H1 (cell line): ENCODE measurements at places on chromosomes 13 and 19.

- no peaks in the 10 kb centered on the region for H3K27me3 ChIP-seq
- no peaks in the 10 kb centered on the region for H3K36me3 ChIP-seq
- no peak overlapping the region for H3K27ac ChIP-seq
- DNase-seq: no peak
Measured at GRCh38 chr13:39881887-39882286, 226.4 kb downstream of the COG6 start.

- H3K27ac ChIP-seq: peak overlapping the region; percentile 78
- DNase-seq: no peak
- H3K4me3 ChIP-seq: peak overlapping the region; percentile 79
- H3K27me3 ChIP-seq: no peaks in the 10 kb centered on the region
- H3K4me1 ChIP-seq: peaks cover 3% of the 10 kb centered on the region
- no peaks in the 10 kb centered on the region; the same call in 1 of the 2 replicates for H3K36me3 ChIP-seq
Measured at GRCh38 chr13:98576200-98576945, 534 bp downstream of the STK24 start.

DNA sequence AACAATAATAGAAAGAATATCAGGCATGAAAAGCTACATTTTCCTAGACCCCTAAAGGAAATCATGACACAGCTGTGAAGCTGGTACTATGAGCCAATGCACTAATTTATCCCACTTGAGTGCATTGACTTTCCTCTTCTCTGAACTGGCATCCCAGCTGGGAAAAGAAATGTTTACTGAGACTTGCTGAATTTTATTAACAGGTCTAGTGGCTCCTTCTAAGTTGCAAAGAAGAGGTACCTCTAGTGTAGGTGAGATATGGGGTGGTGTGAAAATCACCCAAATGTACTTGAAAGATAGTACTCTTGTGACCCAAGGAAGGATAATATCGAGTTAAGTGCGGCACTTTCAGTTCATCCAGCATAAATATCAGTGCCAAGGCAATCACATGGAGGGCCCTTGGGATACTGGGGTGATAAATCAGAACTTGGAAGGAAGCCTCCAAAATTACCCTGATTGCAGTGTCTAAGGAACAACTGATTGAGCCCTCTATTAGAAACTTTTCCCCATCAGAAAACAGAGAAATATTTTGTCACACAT lies 369.2 kb downstream of the PCDH9 start:
- H3K36me3 ChIP-seq: no peaks in the 10 kb centered on the region
- H3K4me1 ChIP-seq: peaks cover 4% of the 10 kb centered on the region
- H3K4me3 ChIP-seq: no peak overlapping the region
- DNase-seq: no peak
- H3K27me3 ChIP-seq: no peaks in the 10 kb centered on the region

DNA sequence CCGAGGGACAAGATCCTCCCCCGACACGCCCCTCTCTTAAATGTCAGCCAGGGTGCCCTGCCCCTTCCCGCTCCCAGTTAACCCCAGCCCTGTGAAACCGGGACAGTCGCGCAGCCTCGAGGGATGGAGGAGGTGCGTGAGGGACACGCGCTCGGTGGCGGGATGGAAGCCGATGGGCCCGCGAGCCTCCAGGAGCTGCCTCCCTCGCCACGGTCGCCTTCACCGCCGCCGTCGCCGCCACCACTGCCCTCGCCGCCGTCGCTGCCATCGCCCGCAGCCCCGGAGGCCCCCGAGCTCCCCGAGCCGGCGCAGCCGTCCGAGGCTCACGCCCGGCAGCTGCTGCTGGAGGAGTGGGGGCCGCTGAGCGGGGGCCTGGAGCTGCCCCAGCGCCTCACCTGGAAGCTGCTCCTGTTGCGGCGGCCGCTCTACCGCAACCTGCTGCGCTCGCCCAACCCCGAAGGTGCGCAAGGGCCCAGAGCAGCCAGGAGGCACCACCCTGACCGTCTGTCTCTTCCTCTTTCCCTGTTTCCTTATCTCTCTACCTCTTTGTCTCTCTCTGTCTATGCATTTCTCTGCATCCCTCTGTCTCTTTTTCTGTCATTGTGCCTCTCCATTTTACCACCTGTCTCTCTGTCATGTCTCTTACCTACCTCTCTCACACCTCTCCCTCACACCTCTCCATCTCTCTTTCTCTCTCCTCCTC lies at the start of gene NCCRP1:
NCCRP1 (plus strand) TSS at position 105 of the 703 bp plus-strand sequence; CDS start at position 124, 19 bp downstream.
- H3K4me3 ChIP-seq: peak within 1 kb of the TSS; percentile 35; the same call in 1 of the 2 replicates
- peaks cover 9% of the 10 kb centered on the region for H3K4me1 ChIP-seq
- H3K27me3 ChIP-seq: peaks cover 20% of the 10 kb centered on the region

- H3K36me3 ChIP-seq: no peaks in the 10 kb centered on the region
- DNase-seq: no peak
Measured at GRCh38 chr13:101139081-101139480, 277.2 kb downstream of the NALCN start.

DNA sequence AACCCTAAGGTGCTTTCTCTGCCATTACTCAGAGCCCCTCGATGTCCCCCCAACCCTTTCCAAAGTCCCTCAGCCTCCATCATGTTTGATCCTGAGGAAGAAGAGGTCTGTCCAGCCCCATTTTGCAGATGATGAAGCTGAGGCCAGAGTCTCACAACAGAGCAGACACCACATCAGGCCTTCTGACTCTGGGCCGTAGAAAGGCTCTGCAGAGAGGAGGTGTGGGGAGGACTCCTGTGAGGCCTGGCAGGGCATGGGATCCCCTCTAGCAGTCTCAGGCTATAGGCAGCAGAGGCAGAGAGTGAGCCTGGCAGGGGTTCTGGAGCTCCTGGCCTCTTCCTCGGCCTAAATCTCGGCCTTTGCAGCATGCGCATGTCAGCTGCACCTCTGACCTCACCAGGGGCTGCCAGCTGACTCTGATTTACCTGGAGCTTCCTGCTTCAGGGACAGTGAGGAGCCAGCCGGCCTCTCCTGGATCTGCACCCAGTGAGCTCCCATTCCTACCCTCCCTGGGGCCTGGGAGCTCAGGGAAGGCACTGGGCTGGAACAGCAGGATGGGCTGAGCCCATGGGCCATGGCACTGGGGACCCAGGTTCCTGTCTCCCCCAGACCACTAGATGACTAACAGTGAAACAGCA lies 41.7 kb upstream of the VSTM2B start:
- H3K27ac ChIP-seq: no peak overlapping the region
- no peaks in the 10 kb centered on the region for H3K36me3 ChIP-seq
- H3K4me1 ChIP-seq: peaks cover 4% of the 10 kb centered on the region; the same call in 1 of the 2 replicates
- no peaks in the 10 kb centered on the region for H3K27me3 ChIP-seq

- no peak within 1 kb of the TSS for H3K27ac ChIP-seq
- H3K27me3 ChIP-seq: peaks cover 7% of the 10 kb centered on the region
- no peak for DNase-seq
- peak within 1 kb of the TSS; percentile 48 for H3K4me3 ChIP-seq
Measured at GRCh38 chr19:35143231-35143715, at the start of gene FXYD7. TSS of gene FXYD7 (plus strand) at chr19:35143255. CDS start at chr19:35143334, 79 bp downstream.

DNA sequence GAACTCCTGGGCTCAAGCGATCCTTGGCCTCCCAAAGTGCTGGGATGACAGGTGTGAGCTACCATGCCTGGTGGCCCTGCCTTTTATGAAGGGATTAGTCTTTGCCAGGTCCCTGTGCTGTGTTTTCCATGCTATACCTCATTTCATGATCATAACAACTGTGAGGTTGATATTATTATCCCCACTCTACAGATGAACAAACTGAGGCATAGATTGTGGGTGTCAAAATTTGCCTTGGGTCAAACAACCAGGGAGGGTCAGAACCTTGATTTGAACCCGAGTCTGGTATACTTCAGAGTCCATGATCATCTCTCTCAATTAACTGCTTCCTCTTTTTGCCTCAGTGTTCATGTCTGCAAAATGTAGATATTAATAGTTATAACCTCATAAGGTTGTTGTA lies 6.9 kb downstream of the PINLYP start:
- DNase-seq: no peak
- H3K27ac ChIP-seq: no peak overlapping the region
- H3K36me3 ChIP-seq: peaks cover 4% of the 10 kb centered on the region; the same call in 1 of the 2 replicates

- H3K27ac ChIP-seq: no peak overlapping the region
- no peaks in the 10 kb centered on the region for H3K36me3 ChIP-seq
- no peak for DNase-seq
- no peak overlapping the region for H3K4me3 ChIP-seq
- H3K27me3 ChIP-seq: no peaks in the 10 kb centered on the region
Measured at GRCh38 chr13:42364613-42365000, 92.7 kb downstream of the AKAP11 start.

DNA sequence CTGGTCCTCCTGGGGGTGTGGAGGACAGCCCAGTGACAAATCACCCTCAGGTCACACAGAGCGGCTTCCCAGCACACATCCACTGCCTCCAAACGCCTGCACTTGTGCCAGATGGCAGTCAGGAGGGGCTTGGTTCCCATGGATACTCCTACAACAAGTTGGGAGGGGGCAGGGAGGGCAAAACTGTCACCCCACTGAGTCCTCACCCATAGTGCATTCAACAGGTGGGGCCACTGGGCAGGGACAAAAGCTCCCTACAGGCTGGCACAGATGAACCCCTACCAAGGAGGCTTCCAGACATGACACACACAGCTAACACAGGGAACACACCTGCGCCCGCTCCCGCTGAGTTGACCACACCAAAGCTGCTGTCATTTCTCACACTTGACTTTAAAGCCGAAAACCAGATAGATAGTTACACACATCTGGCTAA lies 120.5 kb downstream of the STK24 start:
- no peak for DNase-seq
- H3K27me3 ChIP-seq: no peaks in the 10 kb centered on the region
- H3K4me1 ChIP-seq: no peaks in the 10 kb centered on the region
- H3K4me3 ChIP-seq: no peak overlapping the region
- no peak overlapping the region for H3K27ac ChIP-seq

DNA sequence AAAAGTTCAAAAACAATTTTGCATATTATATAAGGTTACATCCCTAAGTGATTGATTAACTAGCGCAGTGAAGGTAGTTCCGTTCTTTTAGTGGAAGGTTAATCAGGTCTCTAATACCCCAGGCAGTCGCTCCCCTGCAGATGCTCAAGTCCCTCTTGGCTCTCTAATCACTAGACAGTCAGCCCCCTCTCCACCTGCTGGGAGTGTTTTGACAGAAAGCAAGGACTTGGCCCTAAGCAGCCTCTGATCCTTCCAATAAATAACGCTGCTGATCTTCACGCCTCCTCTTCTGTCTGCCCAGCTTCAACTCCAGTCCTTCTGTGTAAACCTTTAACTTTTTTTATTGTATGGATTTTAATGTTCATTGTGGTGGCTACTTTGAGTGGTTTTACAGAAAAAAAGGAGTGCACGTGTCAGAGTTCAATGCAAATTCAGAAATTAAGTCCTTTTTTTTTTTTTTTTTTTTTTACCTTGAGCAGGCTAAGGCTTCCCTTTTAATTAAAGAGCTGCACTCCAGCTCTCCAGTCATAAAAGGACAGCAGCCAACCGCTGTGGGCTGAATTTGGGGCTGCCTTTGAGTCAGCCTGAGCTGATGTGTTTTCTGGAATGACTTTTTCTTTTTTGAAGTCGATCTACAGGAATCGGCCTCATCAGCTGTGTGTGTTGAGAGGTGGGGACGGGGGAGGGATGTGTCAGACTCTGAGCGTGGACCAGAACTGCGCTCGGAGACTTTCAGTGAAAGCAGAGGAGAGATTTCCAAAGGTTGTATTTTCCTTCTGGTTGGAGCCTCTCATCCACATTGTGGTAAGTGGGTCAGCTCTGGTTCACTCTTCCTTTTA lies 33.8 kb upstream of the MYO16 start:
- no peaks in the 10 kb centered on the region for H3K36me3 ChIP-seq
- no peak overlapping the region for H3K27ac ChIP-seq

- H3K36me3 ChIP-seq: no peaks in the 10 kb centered on the region
- H3K4me1 ChIP-seq: no peaks in the 10 kb centered on the region
- no peaks in the 10 kb centered on the region for H3K27me3 ChIP-seq
- H3K27ac ChIP-seq: no peak overlapping the region
- DNase-seq: no peak
- H3K4me3 ChIP-seq: no peak overlapping the region
Measured at GRCh38 chr13:85709072-85709471, 90.1 kb downstream of the SLITRK6 start.

GRCh38 chr13:95222733-95223018 lies 78.6 kb downstream of the ABCC4 start:
- H3K36me3 ChIP-seq: no peaks in the 10 kb centered on the region
- peak; percentile 27 for DNase-seq
- no peak overlapping the region for H3K27ac ChIP-seq
- no peaks in the 10 kb centered on the region for H3K4me1 ChIP-seq

DNA sequence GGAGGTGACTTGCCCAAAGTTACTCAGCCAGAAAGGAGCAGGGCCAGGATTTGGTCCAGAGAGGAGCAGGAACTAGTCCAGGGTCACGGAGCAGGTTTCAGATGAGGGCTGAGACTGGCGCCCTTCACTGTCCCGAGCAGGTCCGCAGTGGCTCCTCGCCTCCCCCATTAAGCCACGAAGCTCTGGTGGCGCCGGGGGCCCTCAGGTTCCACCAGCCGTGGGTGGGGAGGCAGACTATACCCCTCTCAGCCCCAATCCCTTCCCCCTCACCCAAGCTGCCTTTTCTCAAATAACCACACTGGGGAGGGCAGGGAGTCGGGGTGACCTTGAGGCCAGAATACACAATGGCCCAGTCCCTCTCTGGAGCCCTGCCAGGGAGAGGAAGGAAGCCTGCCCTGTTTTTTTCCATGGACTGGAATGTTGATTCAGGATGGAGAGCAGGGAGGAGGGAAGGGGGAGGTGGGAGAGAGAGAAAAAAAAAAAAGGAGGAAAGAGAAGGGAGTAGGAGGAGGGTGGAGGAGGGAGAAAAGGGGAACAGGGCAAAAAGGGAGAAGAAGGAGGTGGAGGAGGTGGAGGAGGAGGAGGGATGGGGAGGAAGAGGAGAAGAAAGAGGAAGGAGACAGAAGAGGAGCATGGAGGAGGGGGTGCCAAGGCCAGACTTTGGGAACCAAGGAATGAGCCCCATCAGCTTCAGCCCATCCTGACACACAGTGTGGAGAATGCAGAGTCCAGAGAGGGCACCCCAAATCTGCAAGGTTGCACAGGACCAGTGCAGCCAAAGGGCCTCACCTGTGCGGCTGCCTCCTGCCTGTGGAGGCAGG lies 19.7 kb downstream of the CEACAM16 start:
- no peaks in the 10 kb centered on the region for H3K27me3 ChIP-seq
- H3K27ac ChIP-seq: peak overlapping the region; percentile 91
- peak overlapping the region; percentile 31 for H3K4me3 ChIP-seq
- no peaks in the 10 kb centered on the region; the same call in 1 of the 2 replicates for H3K36me3 ChIP-seq
- no peak for DNase-seq

GRCh38 chr13:42305503-42305902 lies 33.6 kb downstream of the AKAP11 start:
- H3K27me3 ChIP-seq: no peaks in the 10 kb centered on the region
- H3K36me3 ChIP-seq: peaks cover 21% of the 10 kb centered on the region

GRCh38 chr13:112690283-112690929 lies 568 bp downstream of the ATP11A start:
- H3K4me1 ChIP-seq: peaks cover 19% of the 10 kb centered on the region
- peak overlapping the region; percentile 48 for H3K4me3 ChIP-seq
- no peak overlapping the region for H3K27ac ChIP-seq
- no peaks in the 10 kb centered on the region for H3K36me3 ChIP-seq
- no peak for DNase-seq

- no peak overlapping the region for H3K4me3 ChIP-seq
- no peak for DNase-seq
- H3K4me1 ChIP-seq: no peaks in the 10 kb centered on the region
- H3K27me3 ChIP-seq: no peaks in the 10 kb centered on the region
Measured at GRCh38 chr13:108574856-108575255, 54.6 kb upstream of the MYO16 start.

- H3K4me3 ChIP-seq: no peak overlapping the region
- H3K27ac ChIP-seq: no peak overlapping the region
- H3K4me1 ChIP-seq: peaks cover 11% of the 10 kb centered on the region
- H3K36me3 ChIP-seq: peaks cover 23% of the 10 kb centered on the region
- DNase-seq: no peak
- H3K27me3 ChIP-seq: no peaks in the 10 kb centered on the region
Measured at GRCh38 chr19:39426170-39426569, 9.6 kb downstream of the RPS16 start.

GRCh38 chr13:50357136-50357535 lies 341.9 kb downstream of the KCNRG start:
- no peak overlapping the region for H3K27ac ChIP-seq
- DNase-seq: no peak
- no peak overlapping the region for H3K4me3 ChIP-seq
- H3K36me3 ChIP-seq: no peaks in the 10 kb centered on the region
- no peaks in the 10 kb centered on the region for H3K27me3 ChIP-seq
